ENCODE measurements at places on chromosomes 6 and 20.

DNA sequence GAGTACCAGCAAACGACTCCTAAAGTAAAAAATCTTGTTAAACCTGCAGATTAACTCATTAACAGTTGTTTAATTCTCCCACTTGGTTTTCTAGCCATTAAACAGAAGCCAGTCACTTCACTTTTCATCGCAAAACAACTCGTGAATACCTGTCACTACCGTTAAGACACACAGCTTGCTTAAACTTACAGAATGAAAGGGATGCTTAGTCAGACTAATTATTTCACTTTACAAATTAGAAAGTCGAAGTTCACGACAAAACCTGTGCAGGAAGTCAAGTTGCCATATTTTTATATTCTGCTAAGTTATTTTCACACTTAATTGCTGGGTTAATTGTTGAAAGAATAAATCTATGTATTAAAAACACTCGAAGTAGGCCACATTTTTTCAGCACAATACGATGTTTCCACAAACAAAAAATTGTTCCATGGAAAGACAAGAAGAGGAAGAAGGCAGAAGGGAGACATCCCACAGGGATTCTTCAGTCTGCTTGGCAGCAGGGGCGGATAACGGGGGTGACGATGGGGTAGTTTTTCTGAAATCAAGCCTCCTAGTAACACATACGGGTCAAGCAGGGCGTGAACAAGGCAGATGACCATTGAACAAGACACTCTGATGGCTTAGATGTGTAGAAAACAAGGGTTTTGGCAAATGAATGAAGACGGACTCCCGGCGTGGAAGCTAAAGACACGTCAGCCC lies 933 bp downstream of the SSR1 start:
- DNase-seq = no peak

DNA sequence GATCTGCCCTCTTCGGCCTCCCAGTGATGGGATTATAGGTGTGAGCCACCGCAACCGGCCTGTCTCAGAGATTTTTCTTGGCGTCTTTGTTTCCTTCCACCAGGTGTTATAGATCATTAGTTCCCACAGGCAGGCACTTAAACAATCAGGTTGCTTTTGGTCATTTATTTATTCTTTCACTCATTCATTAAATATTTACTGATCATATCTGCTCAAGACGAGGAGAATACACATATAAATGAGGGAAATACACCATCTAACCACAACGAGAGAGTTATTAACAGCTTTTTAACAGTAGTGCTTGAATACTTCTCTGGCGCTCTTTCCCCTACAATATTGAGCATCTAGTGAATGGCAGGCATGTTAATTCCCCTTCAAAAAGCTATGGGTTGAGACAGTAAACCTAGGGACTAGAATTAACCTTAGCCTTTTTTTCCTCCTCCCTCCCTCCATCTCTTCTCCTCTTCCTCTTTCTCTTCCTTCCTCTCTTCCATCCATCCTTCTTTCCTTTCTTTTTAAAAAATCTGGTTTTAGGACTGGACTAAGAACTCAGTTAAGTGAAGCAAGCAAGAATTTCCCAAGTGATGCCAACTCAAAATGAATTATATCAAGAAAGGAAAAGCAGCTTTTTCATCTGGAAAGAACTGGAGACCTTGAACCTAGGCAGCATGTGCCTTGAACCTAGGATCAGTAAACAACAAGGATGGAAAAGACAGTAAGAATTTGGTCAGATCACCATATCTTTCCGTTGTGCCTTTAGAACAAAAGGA lies 41.1 kb upstream of the RFPL4B start:
- no peak for DNase-seq

- no peak for DNase-seq
These were observed 190.2 kb upstream of the SSTR4 start for GRCh38 chr20:22844959-22845358.

- DNase-seq = no peak
These were observed 62.4 kb upstream of the STXBP5 start for GRCh38 chr6:147141711-147142308.

DNA sequence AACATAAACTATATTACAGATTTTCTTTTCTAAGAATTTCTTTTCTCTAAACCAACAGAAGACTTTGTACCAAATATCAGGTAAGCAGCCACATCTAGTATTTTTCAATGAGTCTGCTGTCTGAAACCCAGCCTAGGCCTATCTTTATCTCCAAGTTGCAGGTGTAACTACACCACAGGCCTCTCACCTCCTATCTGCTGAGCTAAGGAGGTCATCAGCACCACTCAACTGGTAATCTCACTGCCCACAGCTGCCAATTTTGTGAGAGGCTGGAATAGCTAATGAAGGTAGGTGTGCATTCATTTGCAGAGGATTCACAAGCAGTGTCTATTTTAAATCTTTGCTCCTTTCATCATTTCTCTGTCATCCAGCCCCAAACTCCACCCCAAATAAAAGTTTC lies 584.8 kb downstream of the HDGFL1 start:
- DNase-seq = no peak

DNA sequence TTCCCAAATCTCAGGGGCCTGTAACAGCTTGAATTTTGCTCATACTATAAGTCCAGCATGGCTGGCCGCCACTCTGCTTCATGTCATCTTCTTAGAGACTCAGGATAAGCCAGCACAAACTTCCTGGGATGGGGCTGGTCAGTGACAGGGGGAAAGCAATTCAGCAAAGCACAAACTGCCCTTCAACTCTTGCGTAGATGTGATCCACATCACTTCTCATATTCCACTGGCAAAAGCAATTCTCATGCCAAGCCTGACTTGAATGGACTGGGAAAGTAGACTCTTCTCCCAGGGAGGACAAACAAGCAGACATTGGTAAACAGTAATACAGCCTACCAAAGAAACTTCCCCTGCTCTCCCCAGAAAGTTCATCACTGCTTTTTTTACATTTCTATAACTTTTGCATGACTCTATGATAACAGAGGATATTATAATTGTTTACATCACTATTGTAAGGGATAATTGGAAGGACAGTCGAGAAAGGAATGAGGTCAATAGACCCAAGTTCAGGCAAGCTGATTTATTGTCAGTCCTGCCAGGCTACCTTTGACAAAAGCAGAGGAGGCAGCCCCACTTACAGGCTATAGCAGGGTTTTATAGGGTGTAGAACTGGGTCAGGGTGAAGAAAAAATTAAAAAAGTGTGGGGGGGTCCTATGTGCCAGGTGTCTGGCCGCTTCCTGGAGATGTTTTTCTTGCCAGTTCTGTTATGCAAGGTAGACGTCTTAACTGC lies 37.4 kb downstream of the RBM24 start:
- DNase-seq = no peak

- DNase-seq = no peak
These were observed 61.2 kb downstream of the TNFAIP3 start for GRCh38 chr6:137928286-137928685.

DNA sequence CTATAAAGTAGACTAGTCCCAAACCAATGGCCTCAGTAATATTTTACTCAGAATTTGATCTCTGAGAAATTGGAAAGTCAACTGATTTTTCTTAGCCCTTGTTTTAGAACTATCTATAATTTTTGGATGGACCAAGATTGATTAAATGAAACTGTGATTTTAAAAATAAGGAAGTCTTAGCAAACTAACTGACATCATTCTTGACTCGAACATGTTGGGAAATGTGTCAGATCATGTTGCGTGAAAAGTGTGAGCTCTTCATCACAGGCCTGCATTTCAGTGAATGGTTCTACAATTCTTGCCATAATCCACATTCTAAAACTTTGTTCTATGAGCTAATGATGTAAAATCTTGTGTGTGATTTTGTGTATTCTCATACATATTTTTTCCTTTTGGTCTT lies 11.0 kb downstream of the TNFAIP3 start:
- no peak for DNase-seq

GRCh38 chr6:132973514-132973993 lies 159.2 kb downstream of the RPS12 start:
- DNase-seq = no peak

- no peak for DNase-seq
These were observed 154.0 kb downstream of the MBOAT1 start for GRCh38 chr6:20058121-20058905.

DNA sequence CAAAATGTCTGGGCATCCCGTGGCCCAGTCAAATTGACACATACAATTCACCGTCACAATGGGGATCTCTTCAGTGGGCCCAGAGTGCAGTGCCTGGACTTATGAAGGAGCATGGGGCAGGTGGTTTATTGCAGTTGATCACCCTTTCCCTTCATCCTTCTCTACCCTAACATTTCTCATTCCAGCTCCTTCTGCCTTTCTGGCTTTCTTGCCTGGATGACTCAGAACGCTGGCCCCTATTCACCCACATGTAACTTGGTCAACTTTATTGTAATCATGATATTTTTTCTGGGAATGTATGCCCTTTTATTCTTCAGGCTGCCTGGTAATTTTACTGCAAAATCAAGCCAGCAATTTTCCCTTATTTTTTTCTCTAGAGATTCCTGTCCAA lies 179.9 kb upstream of the DTNBP1 start:
- DNase-seq = no peak

- DNase-seq = no peak
These were observed 4.9 kb downstream of the CHD6 start for GRCh38 chr20:41613321-41613720.

GRCh38 chr6:43124481-43124880 lies 46.6 kb upstream of the SRF start:
- DNase-seq = no peak

GRCh38 chr6:79410806-79411205 lies 126.4 kb downstream of the LCA5 start:
- DNase-seq = no peak

DNA sequence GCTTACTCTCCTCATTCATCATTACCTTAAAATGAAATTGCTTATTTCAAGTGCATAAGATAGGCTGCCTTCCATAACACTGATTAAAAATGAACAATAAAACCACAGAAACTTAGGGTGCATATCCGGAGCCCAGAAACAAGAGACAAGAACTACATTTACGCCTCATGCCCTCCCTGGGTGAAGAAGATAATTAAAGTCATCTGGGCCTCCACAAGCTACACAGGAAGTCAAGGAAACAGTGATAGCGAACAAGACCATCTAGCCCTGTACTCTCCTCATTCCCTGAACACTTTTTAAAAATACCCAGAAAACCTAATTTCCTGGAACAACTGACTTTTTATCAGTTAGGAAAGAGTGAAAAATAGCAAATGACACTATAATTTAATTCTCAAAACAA lies 6.3 kb downstream of the SOD2 start:
- DNase-seq = no peak

DNA sequence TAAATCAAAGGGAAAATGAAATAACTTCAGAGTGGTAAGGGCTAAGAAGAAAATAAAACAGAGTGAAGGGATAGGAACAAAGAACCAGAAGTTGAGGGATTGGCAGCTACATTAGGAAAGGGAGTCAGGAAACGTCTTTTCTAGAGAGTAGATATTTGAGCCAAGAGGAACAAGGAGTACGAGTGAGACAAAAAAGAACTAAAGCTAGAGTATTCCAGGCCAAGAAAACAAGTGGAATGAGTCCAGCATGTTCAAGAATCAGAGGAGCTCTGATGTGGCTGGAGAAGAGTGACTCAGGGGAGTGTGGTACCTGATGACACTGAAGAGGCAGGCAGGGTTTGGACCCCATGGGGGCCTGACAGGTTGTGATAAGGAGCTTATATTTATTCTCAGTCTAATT lies 66.3 kb downstream of the CEP162 start:
- no peak for DNase-seq

DNA sequence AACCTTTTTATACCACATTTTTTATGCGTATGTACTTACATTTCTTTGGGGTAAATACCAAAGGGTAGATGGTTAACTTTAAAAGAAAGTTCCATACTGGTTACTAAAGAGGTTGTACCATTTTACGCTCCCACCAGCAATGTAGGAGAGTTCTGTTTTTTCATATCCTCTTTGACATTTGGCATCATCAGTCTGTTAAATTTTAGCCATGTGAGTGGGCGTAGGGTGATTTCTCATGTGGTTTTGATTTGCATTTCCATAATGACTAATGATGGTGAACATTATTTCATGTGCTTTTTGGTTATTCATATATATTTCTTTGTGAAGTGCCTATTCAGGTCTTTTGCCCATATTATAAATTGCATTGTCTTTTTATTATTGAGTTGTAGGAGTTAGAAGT lies 194.2 kb downstream of the PRL start:
- no peak for DNase-seq

DNA sequence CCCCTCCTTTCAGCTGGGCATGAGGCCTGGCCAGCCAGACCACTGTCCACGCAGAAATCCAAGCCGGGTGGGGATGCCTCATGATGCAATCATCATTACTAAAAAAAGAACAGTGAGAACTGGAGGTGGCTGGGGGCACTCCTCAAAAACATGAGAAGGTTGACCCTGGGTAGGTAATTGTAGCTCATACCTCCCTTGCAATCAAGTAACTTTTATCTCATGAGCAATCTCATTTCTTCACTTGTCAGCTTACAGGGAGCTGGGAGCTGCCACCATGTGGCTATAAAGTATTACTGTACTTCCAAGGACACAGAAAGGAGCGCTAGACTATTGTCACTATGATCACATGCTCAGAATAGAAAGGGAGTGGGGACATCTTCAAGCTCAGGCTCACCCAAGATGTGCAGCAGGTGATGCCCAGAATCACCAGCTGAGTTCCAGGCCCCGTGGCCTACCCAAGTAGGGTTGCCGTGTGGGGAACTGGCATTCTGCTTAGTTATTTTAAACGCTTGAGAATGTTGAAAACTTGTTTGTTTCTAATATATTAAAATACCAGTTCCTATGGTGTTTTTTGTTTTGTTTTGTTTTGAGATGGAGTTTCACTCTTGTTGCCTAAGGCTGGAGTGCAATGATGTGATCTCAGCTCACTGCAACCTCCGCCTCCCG lies 3.0 kb upstream of the CDH26 start:
- DNase-seq = no peak

- DNase-seq = peak; percentile 71
These were observed 17.0 kb downstream of the NFATC2 start for GRCh38 chr20:51525241-51526105.

GRCh38 chr6:160634706-160635105 lies 29.4 kb downstream of the LPA start:
- DNase-seq = no peak

DNA sequence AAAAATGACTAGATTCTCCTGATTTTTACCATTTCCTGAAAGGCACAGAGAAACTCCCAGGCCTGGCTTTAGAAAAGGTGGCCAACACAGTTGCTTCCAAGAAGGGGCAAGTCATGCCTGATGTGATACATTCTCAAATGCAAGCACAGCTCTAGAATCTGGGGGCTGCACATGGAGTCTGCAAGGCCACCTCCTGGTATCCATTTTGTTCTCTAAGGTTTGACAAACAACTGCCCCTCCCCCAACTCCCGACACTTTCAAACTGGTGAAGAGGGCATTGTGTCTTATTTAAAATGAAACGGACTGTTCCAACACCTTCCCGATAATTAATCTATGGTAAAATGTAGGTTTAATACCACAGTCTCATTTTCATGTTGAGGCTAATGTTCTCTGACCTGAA lies 220.2 kb upstream of the CEP162 start:
- no peak for DNase-seq

Measured in hepatic stellate cell (primary cell).